Suppressor macrophage treated with lipopolysaccharide for 4 hours (primary cell): ENCODE measurements at places on chromosomes 2 and 18.

DNA sequence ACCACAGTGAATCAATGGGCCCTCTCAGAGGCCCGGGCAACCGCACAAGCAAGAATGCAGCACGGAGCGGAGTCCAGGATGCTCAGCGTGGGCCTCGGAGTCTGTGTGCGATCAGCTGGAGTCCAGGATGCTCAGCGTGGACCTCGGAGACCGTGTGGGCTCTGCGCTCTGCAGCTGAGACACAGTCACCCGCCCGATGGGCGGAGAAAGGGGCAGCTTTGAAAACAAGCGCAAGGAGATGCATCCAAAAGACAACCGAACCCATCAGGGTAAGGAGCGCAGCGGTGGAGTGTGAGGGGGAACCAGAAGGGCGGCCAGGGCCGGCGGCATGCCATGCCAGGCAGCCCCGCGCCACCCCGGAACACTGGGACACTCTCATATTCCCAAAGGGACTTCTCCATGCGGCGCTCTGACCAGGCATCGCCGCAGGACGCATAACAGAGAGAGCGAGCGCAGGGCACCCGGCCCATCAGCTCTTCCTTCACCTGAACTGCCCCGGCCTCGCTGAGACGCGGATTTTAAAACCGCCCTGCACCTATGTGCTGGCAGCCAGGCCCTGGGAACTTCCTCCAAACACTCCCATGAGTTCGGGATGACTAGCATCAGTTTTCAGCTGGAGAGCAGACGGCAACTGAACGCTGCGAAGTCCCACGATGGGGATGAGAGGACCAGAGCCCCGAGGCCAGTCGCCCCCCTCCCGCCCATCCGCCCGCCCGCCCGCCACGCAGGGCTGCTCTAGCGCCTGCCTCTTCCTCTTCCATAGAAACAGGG is 44.7 kb downstream of the MC5R start:
- DNase-seq, result no peak

DNA sequence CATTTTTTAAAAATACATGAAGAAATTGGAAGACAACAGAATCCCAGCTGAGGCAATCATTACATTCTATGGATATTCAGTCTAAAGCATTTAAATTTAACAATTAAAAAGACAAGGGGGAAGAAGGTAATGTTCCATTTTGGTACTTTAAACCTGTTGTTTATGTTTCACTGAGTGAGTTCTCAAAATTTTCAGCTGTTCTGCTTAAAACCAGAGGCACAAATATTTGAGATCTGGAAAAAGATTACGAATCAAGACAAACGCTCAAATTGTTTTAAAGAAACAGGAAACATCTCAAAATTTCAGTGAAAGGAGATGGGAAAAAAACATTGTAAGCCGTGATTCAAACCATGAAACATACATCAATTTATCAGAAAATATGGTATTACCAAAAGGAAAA is 656.2 kb upstream of the CHAC2 start:
- no peak for DNase-seq

- DNase-seq, result peak; percentile 44
Observed at GRCh38 chr2:26243470-26244308, 743 bp downstream of the HADHA start.

DNA sequence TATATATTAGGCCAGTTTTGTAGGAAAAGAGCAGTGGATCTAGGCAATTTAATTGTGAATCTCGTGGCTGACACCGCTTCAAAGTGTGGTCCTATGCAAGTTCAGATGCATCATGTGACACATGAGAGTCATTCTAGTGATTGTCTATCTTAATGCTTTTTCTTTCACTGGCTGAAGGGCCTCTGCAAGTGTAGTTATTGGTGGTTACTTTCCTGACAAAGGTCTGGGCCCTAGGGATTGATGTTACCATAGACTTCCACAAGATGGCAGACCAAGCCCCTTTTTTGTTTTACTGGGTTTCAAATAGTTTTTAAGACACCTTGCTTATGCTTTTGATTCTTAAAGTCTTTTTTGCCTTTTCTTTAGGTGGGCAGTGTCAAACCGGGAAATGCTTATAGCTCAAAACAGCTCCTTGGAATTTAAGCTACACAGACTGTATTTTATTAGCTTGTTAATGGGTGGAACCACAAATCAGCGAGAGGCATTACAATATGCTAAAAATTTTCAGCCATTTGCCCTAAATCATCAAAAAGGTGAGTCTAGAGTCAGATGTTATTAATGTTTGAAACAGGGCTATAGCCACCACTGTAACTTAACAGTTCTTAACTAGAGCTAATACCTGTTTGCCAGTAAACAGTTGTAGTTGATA is 25.9 kb downstream of the CD8A start:
- DNase-seq, result peak; percentile 55

DNA sequence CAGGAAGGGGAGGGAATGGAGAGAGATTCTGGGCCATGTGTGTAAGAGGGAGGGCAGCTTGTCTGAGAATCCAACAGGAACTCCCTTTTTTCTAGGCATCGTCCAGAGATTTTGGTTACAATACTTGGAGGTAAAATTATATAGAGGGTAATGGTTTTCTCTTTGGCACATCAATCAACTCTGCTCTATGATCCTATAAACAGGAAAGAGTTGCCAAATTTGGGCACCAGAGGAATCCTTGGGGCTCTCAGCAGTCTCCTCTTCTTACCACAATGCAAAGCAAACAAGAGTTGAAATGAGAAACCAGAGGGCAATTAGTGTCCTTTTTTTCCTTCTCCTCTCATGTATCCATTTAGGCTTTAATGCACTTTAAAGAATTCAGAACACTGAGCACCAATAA is 243.4 kb downstream of the SLC8A1 start:
- no peak for DNase-seq

DNA sequence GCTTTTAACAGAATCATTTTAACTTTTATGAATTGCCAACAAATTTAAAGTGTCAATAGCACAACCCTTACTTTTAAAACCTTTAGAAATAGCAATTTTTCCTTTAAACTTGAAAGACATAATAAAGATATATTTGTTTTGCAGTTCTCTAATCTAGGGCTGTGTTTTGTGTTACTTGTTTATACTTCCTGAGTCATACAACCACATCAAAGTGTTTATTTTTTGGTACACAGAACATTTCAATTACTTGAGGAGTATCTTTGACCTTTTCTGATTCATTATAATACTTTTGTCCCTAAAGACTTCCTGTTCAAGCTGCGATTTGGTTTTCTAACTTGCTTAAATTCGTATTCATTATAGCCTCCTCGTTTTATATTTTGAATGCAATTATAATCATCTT is 21.8 kb downstream of the TYW5 start:
- DNase-seq, result no peak
